ENCODE measurements at places on chromosomes 4 and X.

DNA sequence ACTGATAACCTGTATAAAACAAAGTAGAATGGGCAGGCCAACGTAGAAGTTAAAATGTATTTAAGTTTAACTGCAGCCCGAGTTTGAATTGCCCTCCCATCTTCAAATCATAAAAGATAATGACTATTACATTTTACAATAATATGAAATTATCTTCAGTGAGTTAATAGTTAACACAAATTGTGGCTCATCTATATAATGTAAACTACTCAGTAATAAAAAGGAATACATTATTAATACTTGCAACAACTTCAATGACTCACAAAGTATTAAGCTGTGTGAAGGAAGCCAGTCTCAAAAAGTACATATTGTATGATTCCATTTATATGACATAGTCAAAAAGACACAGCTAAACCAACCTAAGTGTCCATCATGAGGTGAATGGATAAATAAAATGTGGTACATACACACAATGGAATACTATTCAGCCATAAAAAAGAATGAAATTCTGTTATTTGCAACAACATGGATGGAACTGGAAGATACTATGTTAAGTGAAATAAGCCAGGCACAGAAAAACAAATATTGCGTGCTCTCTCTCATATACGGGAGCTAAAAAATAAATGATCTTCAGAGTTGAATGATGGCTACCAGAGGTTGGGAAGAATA lies 7.8 kb downstream of the PLRG1 start:
- DNase-seq, result no peak

DNA sequence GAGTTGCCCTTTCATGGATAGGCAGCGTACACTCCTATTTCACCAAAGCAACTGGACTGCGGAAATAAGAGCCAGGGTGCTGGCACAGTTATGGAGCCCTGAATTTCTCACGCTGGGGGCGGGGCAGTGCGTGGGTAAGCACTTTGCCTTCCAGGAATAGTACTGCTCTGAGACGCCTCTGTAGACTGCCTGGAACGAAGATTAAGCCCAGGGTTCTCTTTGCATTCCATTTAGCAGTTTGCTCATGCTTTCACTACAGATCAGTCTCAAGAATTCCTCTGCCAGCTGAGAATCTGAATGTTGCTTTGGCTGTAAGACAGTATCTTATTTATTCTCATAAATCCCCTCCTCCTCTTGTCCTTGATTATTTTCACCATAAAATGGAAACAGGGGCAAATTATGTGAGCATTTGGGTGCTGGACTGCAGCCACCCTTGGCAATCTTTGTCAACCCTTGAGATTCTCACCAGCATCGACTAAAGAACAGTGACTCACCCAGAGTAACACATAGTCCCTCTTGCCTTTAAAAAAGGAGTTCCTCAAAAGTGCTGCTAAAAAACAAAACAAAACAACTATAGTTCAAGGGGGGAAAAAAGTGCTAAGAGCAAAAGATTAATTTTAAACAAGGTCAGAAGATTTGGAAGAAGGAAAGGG lies 88.9 kb upstream of the CITED1 start:
- DNase-seq, result peak; percentile 15

- peak; percentile 17 for DNase-seq
Observed at GRCh38 chr4:82842593-82842992, 44.0 kb upstream of the SCD5 start.

DNA sequence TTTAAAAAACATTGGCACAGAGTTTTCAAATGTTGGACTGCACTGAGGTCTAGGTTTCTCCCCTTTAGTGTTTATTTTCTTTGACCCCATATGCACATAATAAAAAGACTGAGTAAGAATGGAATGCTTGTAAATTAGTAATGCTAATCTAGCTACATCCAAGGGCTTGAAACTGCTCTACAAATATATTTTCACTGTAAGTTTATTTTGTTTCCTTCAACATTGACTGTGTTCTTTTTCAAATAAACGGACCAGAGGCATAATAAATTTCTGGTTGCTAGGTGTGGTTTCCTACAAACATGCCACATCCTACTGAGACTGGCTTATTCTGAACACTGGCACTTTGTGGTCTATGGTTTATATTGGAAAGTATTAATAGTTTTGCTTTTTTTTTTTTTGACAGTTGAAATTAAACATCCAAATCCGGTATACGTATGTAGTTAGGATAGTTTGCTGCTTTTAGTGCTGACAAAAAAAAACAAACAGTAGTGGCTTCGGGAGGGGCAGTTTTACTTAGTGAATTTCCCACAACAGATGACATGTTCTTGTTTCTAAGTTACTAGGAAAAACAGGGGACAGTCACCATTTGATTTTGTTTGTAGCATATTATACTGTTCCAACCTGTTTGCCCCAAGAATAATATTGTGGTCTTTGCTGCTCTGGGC lies 13.2 kb downstream of the CA5B start:
- DNase-seq, result peak; percentile 62

GRCh38 chr4:51842167-51842553 lies 793 bp upstream of the DCUN1D4 start:
- peak; percentile 28 for DNase-seq

DNA sequence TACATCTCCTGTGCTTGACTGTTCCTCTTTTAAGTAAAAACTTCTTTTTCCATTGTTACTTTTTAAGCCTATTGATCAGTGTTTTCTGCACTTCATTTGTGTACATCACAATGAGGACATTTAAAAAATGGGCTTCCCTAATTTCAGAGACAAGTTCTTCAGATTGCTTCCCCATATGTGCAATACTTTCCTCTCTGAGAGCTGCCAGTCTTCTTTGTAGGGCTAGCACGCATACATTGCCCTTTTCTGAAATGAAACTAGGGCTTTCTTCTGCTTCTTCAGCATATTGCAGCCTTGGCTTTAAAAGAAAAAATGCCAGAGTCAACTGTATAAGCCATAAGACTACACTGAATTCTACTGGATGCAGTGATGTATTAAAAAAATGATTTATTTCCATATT lies 37.8 kb downstream of the FAT4 start:
- no peak for DNase-seq

- no peak for DNase-seq
Observed at GRCh38 chrX:10110316-10110935, 46.3 kb upstream of the CLCN4 start.

GRCh38 chr4:120926358-120927025 lies 4.0 kb upstream of the PRDM5 start:
- DNase-seq, result no peak
